ENCODE measurements at places on chromosomes 16 and 17.

DNA sequence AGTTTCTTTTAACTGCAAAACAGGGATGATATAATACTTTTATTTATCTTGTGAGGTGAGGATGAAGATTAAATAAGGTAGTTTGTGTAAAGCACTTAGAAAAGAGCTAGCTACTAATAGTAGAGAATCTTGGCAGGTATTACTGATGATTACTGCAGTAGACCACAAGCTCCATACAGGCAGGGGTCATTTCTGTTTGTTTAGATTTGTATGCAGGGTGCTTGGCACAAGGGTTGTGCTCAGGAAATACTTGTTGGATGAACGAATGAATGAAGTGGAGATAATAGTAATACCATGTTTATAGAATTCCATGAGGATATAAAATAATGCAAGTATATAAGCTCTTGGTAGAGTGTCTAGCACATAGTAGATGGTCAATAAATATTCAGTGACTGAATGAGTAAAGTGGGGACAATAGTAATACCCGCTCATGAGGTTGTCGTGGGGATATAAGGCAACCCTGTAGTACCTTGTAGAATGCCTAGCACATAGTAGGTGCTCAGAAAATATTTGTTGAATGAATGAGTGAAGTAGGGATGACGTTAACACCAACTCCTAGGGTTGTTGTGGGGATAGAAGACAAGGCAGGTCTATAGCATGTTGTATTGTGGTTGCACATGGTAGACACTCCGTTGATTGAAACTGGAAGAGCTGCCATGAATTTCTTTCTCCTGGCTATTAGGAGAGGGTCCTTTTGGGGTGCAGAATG is 83.0 kb downstream of the ABCC1 start:
- DNase-seq: no peak

- no peak for DNase-seq
Measured at GRCh38 chr16:23634461-23635036, 6.6 kb downstream of the PALB2 start.

DNA sequence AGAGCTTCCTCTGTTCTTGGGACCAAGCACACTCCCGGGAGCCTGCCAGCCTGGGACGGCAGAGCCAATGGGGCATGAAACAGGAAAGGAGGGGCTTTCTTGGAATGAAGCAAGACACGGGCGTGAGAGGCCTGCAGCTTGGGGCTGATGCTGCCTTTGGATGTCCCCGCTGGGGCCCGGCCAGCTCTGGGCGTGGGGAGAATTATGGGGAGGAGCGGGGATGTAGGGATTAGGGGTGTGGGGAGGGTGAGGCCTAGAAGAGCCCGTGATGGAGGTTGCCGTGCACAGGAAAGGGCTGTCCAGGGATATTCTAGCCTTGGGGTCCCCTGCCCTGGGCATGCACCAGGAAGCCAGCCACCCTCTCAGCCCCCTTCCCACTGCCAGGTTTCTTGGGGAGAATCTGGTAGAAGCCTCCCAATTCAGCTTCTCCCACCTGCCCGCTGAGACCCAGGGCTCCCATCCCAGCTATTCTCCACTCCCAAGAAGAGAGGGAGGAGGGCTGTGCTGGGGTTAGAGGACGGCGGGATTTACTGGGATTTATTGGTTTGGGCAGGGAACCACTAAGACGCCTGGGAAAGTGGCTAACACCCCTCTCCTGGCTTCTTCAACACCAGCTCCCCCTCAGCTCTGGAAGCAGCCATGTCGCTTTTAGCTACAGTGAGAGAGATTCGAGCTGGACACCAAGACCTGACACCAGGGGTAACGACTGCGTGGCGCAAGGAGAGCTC is 20.0 kb upstream of the NXPH3 start:
- no peak for DNase-seq

GRCh38 chr17:68399638-68400403 is 57.5 kb downstream of the WIPI1 start:
- no peak for DNase-seq

GRCh38 chr17:79046197-79046915 is 22.4 kb downstream of the C1QTNF1 start:
- no peak for DNase-seq

- no peak for DNase-seq
Measured at GRCh38 chr16:70160821-70161220, 12.8 kb upstream of the CLEC18C start.

DNA sequence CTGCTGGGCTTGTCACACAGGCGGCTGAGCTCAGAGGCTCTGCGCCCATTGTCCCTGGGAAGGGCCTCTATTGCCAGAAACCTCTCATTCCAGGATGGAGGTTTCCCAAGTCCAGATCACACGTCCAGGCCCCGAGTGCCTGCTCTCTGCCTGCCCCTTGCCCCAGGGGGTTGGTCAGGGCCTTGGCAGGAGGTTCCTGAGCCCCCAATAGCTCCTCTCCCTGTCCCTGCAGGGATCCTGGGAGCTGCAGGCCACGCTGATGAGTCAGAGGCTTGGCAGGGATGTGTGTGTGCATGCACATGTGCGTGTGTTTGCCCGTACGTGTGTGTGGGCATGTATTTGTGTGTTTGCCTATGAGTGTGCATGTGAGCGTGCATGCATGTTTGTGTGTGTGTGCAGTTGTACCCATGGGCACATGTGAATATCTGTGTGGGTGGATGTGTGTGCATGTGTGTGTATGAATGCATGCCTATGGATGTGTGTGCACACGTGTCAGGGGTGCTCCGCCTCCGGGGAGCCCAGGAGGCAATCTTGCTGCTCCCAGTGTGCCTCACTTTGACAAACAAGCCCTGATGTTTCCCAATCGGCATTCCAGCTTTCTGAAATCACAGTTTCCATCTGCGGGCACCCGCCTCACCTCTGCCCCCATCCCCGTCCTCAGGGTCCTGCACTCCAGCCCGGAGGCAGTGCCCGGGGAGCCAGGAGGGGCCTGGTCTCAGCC is 98.4 kb upstream of the GSE1 start:
- DNase-seq: no peak

DNA sequence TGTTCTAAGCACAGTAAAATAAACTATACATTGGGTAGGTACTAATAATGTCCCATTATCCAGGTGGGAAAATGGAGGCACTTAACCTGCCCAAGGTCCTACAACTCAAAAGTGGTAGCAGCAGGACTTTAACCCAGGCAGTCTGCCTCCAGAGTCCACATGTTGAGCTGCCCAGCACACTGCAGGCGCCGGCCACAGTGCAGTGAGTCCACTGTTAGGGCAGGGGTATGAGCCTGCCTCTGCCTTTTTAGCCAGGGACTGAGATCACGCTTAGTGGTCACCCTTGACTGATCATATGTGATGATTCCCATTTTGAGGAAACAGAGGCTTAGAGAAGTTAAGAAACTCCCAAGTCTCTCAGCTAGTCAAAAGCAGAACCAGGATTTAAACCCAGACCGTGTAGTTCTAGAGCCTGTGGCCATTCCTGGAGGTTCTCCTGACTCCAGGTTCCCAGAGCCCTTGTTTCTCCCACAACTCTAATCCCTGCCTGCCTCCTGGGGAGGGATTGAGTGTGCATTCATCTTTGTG is 8.4 kb downstream of the CES1 start:
- no peak for DNase-seq

- DNase-seq: no peak
Measured at GRCh38 chr17:27519550-27519949, 63.3 kb downstream of the KSR1 start.

- no peak for DNase-seq
Measured at GRCh38 chr17:81434072-81434471, 38.8 kb downstream of the BAHCC1 start.

GRCh38 chr17:46163316-46163715 is 29.9 kb downstream of the KANSL1 start:
- DNase-seq: no peak

Data from NCI-H187 (cell line).